ENCODE measurements at places on chromosomes 3 and 15.
A peak's percentile ranks its signal among the peaks of the same experiment; 100 is the strongest.

- H3K36me3 ChIP-seq, result no peaks in the 10 kb centered on the region
- no peaks in the 10 kb centered on the region for H3K27me3 ChIP-seq
- no peak for DNase-seq
- no peak overlapping the region for H3K27ac ChIP-seq
Measured at GRCh38 chr3:61848885-61849284, 287.5 kb downstream of the PTPRG start.

DNA sequence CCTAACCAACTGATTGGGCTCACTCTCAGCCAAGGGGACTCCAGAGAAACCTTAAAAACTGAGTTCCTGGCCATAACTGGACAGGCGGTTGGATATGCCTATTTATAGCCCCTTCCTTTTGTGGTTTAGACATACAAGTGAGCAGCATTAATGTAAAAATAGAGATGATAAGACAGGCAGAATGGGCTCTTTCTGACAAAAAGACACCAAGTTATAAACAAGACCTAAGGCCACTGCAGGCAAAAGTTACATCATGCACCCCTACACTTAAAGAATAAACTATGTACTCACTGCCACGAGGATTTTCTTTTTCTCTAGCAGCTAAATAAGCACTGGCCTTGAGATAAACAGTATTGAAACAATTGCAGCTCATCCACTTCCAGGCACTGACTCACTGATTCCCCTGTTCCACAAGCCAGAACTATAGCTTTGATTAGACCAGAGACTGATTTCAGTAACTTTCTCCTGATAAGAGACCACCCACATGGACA is 30.1 kb downstream of the SUCNR1 start:
- no peaks in the 10 kb centered on the region for H3K36me3 ChIP-seq
- no peaks in the 10 kb centered on the region for H3K27me3 ChIP-seq
- no peak overlapping the region for H3K4me3 ChIP-seq
- DNase-seq, result no peak
- H3K4me1 ChIP-seq, result no peaks in the 10 kb centered on the region
- H3K27ac ChIP-seq, result no peak overlapping the region

DNA sequence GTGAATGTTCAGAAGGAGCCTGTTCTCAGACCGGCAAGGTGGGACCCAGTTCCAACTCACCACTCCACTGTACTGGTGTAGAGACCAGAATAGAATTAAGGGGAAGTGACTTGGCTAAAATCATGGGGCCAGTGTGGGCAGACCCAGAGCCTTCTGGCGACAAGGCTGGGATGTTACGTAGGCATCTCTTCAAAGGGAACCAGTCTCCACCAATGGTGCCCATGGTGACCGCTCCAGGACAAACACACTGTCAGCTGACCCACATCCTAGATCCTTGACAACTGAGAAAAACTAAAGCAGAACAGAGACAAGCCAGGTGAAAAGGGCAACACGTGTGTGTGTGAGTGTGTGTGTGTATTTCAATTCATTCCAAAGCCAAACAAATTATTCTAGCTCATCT is 321.7 kb upstream of the FRG2C start:
- H3K4me3 ChIP-seq, result no peak overlapping the region
- H3K4me1 ChIP-seq, result 0 out of 2 replicates have a peak, but pooled peaks cover 4% of the 10 kb centered on the region
- H3K27ac ChIP-seq, result no peak overlapping the region
- H3K27me3 ChIP-seq, result no peaks in the 10 kb centered on the region
- H3K36me3 ChIP-seq, result no peaks in the 10 kb centered on the region
- DNase-seq, result no peak

- no peak for DNase-seq
- H3K27me3 ChIP-seq, result no peaks in the 10 kb centered on the region
- H3K27ac ChIP-seq, result peak overlapping the region; percentile 96
- H3K36me3 ChIP-seq, result 0 out of 2 replicates have a peak, but pooled peaks cover 4% of the 10 kb centered on the region
- peaks cover 6% of the 10 kb centered on the region for H3K4me1 ChIP-seq
- peak overlapping the region; percentile 71 for H3K4me3 ChIP-seq
Measured at GRCh38 chr15:58934521-58934920, 1.0 kb upstream of the SLTM start.

DNA sequence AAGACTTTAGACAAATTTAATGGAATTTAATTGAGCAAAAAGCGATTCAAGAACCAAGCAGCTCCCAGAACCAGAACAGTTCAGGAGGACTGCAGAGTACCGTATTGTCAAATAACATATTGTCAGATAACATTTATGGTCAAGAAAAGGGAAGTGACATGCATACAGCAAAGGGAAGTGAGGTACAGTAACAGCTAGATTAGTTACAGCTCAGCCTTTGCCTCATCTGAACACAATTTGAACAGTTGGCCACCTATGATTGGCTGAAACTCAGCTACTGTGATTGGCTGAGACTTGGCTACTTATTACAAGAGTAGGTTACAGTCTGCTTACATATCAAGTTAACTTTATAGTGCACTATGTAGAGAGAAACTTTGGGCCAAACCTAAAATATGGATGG is 21.9 kb downstream of the ZFAND6 start:
- 0 out of 2 replicates have a peak, but pooled peaks cover 3% of the 10 kb centered on the region for H3K36me3 ChIP-seq
- H3K27ac ChIP-seq, result no peak overlapping the region
- no peak for DNase-seq
- H3K27me3 ChIP-seq, result no peaks in the 10 kb centered on the region

All from GM12878 (cell line).